ENCODE measurements at places on chromosomes 5 and 9. TPM values are rescaled to one million over a fixed set of nuclear protein-coding genes. Genes with fewer than 3 reads are reported as not detected.
A peak's percentile ranks its signal among the peaks of the same experiment; 100 is the strongest.

DNA sequence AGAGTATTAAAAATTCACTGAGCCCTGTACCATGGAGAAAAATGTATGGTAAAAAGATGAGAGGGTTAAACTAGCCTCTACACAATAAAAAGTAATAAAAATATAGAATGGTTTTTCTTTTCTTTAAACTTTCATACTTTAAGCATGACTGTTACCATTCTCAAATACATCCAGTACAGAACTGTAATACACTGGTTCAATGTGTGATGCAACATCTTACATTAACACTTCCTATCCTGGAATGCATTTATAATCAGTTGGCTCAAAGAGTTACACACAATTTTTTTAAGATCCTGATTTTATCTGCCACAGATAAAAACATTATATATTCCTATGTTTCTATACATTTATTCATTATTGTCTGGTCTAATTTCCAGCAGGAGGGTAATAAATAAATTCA lies 4.7 kb downstream of the GNAQ start:
- no peak for DNase-seq

DNA sequence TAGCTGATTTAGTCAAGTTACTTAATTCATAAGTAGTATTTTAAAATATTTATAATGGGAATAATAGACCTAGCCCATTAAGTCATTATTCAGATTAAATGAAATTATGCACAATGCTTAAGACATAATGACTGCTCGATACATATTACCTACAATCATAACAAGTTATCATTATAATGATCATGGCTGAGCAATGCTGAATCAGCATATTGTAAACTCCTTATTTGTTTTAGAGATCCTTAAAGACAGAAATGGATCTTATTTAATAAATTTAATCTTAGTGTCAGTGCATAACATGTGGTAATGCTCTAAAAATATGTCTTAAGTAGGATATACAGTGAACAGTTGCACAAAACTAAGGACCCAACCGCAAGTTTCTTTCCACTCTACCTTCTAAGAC lies 169.0 kb downstream of the TRPM6 start:
- no peak for DNase-seq

DNA sequence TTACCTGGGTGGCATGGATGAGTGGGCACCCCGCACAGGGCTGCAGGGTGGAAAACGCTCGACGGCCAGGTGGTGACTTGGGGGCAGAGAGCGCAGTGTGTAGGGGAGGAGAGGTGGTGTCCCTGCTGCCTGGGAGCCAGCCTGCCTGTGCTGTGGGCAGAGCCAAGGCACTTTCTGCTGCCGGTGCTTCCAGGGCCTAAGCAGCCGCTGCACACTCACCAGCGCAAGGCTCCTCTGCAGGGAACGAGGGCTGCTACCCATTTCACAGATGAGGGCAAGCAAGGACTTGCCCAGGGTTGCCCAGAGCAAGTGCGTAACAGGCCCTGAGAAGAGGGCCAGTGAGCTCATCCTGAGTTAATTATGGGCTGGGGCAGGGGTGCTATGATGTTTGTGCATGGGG lies 62.5 kb downstream of the CRB2 start:
- no peak for DNase-seq

DNA sequence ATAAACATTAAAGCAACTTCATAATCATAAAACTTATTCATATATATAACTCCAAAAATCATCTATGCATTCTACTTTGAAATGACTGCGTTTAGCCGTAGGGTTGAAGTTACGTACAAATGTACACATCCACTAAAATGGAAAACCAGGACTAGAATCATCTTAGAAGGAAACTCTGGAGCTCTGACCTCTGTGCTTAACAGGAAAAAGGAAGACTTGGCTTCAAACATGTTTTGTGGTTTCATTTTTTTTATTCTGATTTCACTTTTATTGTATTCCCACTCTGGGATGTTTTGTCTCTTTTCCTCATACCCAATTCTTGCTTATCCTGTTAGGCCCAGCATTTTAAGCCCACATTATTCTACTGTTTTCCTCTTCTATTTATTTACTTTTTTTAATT lies 44.9 kb downstream of the GRAMD2B start:
- DNase-seq: no peak

DNA sequence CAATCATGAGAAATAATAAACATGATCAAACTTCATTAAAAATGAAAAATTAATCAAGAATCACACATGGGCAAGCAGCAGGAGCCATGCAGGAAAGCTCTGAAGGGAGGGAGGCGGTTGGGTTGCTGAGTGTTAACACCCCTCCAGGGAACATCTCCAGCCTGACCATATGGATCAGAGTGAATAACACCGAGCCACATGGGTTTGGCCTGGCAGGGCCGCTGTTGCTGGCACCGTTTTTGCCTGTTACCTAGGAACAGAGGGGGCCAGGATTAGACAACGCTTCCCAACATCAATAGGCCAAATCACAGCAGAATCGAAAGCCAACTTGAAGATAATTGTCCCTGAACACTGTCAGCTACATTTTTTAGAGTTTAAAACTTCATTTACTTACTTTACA lies 160.2 kb downstream of the DENND1A start:
- no peak for DNase-seq

GRCh38 chr9:134458207-134459108 lies 132.2 kb downstream of the RXRA start:
- DNase-seq: peak; percentile 64

GRCh38 chr5:9373571-9373970 lies 172.3 kb downstream of the SEMA5A start:
- no peak for DNase-seq

DNA sequence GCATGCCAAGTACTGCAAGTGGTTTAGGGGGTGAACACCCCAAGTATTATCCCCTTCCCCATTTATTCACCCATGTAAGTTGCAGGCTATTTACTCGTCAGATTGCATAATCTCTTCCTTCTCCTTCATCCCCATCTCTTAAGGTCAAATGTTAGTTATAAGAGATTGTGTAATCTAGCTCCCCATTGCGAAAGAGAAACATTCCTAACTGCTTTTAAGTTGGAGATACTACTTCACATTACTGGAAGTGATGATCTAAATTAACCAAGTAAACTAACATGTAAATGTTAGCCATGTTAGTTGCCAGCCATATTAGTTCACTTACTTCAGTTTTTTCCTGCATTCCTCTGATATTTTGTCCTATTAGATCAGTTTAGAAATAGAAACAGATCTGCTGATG lies 262.3 kb downstream of the TAF11L14 start:
- DNase-seq: no peak

DNA sequence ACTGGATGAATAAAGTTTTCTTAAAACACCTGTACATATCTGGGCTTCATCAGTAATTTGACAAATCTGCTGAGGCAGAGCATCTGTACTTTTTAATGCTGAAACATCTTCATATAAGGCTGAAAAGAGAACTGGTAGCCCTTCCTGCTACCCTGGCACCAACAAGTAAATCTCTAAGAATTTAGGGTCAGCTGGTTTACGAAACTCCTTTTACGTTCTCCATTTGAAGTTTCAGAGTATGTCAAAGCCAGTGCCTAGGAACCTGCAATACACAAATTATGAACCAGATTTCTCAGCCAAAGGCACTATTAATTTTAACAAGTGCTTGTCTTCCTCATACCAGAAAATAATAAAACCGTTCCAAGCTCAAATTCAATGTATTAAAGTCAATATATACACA lies 3.8 kb downstream of the ZFAND5 start:
- DNase-seq: no peak

DNA sequence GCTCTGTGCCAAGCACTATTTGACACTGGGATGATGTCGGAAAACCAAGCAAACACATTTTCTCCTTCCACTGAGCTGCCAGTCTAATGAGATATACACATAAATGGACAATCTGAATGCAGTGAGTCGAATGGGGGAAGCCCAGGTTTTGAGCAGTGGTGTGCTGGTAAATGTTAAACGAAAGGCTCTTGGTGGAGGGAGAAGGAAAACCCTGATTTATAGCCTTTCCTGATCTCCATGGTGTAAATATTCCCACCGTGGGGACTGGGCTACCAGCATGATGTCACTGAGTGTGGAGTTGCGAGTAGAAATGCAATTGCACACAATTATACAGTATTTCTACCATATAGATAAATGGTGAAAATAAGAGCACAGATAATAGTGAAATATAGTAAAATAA lies 5.0 kb upstream of the GSN start:
- DNase-seq: no peak

DNA sequence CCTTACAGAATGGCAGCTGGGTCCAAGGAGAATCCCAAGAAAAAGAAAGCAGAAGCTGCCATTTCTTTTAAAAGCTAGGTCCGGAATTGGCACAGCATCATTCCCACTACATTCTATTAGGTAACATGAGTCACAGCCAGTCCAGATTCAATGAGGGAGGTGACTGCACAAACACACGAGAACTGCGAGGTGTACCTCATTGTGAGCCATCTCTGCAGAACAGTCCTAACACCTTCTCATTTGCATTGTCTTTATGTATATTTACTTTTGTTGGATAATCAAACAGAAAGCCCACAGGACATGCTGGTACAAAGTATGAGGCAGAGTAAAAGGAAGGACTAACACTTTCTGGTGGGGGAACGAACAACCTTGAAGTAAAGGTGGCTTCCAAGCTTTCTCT lies 14.6 kb upstream of the HABP4 start:
- DNase-seq: no peak

DNA sequence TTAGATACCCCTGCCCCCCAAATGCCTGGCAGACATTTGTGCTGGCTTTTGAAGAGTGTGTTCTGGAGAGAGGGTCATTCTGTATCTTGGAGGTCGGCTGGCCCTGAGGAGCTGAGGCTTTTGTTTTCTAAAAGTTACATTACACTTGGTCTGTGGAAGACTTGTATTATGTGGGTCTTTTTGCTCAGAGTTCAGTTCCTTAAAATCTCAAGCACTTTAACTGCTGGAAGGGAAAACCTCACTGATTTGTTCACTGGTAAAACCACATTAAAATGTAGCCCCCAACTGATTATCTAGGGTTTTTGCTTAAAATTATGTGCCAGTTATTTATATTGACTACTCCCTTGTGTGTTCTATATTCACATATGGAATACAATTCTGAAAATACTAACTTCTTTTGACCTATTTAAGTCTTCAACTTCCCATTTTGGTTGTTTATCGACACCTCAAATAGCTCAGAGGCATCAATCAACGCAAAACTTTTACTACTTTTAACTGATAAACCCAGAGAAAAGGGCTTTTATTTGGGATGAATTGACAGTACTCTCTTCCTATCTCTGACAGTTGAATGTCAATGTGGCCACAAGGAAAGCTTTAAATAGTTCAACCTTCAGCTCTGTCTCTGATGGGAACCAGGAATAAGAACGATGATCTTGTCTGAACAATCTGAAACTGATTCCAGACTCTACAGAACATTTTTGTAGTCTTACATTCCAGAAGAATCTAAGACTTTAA lies 54.0 kb upstream of the MAP3K1 start:
- no peak for DNase-seq

- DNase-seq: no peak
These were observed 70.8 kb downstream of the RAB24 start for GRCh38 chr5:177232761-177233160.

DNA sequence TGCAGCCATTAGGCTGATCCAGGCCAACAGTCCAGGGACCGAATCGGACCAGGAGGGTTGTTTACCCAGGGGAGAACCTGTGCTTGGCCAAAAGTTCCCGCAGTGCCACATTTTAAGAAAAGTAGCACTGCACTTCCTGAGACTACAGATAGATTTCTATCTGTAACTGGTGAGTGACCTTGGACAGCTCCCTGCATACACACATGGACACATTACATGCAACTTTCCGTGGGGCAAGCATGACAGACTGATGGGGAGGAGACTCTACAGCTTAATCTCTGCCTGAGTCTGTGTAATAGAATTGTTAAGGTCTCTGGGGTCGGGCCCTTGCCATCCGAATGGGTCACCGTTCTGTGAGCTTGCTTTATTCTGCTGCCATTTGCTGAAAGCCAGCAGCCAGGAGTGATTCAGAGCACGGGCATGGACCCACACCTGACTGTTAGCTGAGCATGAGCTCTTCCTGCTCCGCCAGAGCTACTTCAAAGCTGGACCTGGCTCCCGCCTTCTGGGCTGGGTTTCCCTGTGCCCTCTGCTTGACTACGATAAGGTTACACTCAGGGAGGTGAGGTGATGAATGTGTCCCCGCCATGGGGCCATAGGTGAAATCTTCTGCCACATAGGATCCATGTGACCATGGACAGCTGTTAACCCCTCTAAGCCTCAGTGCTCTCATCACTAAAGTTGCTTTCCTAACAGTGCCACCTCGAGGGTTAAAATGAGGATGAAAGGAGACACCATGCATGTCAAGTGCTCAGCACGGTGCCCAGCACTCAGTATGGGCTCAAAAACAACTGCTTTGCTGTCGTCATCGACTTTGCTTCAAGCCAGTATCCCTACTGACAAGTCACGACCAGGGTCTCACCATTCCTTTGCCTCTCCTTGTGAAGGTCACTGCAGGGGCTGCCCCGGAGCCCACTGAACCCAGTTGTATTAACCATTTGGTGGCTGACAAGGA lies 200.0 kb downstream of the MELK start:
- DNase-seq: no peak

- DNase-seq: no peak
These were observed 30.1 kb downstream of the ZNF462 start for GRCh38 chr9:106893088-106893487.

DNA sequence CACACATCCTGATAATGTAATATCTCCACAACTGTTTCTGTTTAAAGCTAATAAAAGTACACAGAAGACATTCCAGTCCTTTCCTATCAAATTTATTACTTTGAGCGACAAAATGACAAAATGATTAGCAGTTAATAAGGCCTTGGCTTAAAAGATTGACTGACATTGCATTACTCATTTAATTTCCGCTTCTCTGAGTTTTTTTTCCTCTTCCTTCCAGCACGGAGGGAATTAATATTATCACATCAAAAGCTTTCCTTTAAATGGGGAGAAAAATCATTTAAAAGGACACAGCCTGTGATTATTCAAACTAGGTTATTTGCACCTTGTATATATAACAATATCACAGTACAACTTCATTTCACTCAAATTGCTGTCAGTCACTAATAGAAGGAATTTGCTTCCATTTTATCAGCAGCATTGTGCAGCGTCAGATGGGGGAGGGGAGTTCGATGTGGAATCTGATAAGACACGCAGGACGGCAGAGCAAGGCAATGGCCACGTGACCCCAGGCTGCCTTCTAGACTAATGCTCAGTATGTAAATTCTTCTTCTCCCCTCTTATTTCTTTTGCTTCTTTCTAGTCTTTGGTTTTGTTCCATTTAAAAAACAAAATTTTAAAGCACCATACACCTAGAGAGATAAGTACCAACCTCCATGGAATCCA lies 400.5 kb downstream of the IRX1 start:
- DNase-seq: no peak

F2RL2 gene
- total RNA-seq: 0.14 TPM

CCL21 gene
- total RNA-seq: 12.4 TPM

PCDH1 gene
- total RNA-seq: 21.0 TPM

ANKRD31 gene
- total RNA-seq: 0.05 TPM

NADK2 gene
- 39.4 TPM for total RNA-seq

PIK3R1 gene
- total RNA-seq: 113 TPM

SHC3 gene
- 1.1 TPM for total RNA-seq

C9 gene
- not detected for total RNA-seq

ZBTB26 gene
- total RNA-seq: 4.6 TPM

CD72 gene
- total RNA-seq: 0.89 TPM

FOXD4L4 gene
- not detected for total RNA-seq

NUP155 gene
- total RNA-seq: 10.7 TPM

MAT2B gene
- total RNA-seq: 59.1 TPM

MSMP gene
- total RNA-seq: not detected

CDC25C gene
- 0.24 TPM for total RNA-seq

SPAAR gene
- total RNA-seq: 9.6 TPM

CLPTM1L gene
- total RNA-seq: 33.3 TPM

All from Right ventricle myocardium inferior (tissue), 1 donor.